T-helper 17 cell (primary cell): ENCODE measurements at places on chromosomes 12 and 14.

DNA sequence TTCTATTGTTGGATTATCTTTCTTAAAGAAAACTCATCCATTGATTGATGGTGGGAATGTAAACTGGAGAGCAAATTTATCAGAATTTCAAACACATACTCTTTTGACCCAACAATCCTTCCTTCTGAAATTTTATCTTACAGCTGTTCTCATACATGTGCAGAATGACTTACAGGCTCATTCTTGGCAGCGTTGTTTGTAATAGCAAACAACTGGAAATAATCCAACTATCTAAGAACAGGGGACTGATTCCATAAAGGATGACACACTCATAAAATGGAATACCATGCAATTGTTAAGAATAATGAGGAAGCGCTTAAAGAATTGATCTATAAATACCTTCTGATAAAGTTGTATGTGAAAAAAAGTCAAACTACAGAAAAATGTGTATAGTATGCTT is 24.0 kb downstream of the RHOJ start:
- no peak for DNase-seq

DNA sequence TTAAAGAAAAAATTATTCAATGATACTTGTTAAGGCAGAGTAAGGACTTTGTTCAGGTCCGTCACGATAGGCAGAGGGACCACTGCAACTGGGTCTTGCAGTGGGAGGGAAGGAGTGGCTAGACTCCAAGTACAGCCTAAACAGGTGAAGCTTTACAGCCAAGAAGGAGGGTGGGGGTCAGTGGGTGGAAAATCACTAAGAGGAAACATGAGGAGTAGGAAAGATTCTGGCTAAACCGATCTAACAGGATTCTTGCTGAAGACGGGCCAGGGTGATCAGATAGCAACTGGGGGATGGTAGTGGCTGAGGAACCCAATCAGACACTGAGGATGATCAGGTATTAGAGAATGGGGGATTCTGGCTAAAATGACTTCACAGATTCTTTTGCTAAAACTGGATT is 100.2 kb downstream of the TTC7B start:
- DNase-seq: no peak

DNA sequence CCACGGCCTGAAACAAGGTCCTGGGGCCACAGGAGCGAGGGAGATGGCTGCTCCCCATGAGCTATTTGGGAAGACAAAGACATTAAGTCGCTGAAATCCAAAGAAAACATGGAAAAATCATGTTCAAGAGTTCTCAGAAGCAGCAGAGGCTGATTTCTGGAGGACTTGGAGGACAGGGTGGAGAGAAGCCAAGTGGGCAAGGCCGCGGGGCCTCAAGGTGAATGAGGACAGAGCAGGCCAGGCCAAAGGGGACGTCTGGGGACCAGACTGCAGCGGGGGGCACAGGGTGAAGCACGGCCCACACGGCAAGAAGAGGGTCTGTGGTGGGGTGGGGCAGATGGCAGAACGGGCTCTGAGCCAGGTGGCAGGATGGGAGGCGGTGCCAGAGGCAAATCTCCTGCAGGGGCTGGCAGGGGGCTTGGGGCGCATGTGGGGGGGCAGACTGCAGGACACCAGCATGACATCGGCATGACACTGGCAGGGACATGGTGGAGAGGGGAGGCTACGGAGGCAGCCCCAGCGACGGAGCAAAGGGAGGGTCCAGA is 48.9 kb downstream of the RNF34 start:
- no peak for DNase-seq

DNA sequence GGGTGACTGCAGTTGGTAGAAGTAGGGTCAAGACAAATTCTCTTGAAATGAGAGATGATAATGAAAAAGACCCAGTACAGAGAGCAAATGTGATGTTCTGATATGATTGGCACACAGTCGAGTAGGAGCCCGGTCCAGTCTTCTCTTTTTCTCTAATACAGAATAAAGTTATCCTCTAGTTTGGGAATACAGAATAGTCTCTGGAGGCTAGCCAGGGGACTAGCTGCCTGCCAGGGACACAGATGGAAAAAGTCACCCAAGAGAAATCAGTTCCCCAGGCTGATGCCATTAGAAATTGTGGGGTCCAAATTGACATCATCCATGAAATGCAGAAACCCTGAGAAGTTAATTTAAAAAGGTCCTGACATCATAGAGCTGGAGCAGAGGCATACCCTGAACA is 177.2 kb upstream of the NEDD1 start:
- no peak for DNase-seq

DNA sequence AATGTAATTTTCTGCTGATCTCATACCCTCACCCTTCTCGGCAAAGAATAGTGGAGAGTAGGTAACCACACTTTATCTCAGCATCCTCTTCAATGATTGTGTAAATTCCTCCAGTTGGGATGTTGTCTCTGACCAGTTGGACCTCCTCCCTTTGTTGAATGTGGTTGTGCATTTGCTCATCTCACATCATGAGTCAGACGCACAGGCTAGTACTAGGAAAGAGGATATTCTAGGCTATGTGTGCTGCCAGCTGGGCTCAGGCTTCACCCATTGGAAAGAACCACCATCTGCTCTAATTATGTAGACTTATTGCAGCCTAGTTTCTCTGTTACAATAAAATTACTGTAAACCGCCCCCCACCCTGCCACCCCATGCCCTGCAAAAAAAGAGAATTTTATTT is 90.3 kb downstream of the LMO3 start:
- no peak for DNase-seq

DNA sequence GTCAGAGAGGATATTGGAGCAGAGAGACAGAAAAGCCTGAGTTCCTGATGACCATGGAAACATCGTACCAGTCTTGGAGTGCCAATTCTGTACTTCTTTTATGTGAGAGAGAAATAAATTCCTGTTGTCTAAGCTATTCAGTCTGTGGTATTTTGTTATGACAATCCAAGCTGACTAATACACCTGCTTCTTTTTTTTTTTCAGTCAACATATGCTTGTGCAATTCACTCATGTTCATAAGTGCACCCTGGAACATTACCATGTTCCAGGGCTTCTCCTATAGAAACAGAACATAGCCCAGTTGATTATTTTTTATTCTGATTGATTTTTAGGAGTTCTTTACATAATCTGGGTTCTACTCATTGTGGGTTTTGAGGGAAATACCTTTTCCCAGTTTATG is 1.7 kb upstream of the CHPT1 start:
- DNase-seq: no peak

DNA sequence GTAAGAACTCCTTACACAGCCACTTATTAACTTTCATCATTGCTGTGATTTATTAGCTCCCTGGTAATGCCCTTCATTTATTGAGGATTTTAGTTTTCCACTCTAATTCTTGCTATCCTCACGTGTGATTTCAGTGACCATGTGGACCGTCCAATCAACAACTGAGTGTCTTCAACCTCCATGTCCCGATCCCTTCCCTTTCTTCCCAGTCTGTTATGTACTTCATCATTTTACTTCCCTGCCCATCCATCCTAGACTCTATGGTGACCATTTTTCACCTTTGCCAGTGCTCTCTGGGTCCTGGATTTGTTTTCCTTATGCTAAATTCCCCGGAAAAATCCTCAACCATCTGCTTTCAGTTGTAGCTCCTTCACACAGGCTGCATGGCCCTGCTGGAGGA is 111.0 kb downstream of the MSRB3 start:
- no peak for DNase-seq

DNA sequence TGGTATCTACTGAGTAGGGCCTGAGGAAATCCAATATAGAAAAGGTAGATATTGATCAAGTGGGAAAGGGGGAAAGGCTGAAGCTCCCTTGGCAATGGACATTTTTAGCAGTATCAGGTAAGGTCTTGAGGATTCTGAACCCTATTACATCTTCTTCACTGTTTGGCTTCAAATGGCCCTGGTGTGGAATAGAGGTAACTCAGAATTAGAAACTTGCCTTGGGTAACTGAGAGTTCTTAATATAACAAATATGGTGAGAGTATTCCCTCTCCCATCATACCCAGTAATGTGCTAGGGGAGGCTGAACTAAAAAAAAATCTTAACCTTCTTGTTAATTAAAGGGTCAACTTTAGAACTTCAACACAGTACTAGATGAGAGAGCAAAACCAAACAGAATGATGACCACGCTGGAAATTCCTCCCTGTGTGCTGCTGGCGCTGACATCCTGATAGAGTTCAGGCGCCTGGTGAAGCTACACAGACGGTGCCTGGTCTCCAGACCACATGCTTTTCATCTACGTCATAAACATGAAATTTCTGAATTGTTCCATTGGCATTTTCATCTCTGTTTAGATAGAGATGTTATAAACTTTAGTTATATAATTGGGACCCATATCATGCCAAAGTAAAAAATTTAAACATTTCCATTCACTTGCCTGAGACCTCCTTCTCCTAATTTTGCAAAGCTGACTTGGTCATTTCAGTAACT is 128.3 kb downstream of the AKAP6 start:
- no peak for DNase-seq

GRCh38 chr12:112381406-112381882 is 787 bp downstream of the HECTD4 start:
- DNase-seq: no peak

- DNase-seq: no peak
Measured at GRCh38 chr12:4771172-4771959, 51.2 kb downstream of the GALNT8 start.

- DNase-seq: no peak
Measured at GRCh38 chr12:129363041-129363440, 509.8 kb downstream of the GLT1D1 start.

- DNase-seq: no peak
Measured at GRCh38 chr12:64042911-64043310, 179.2 kb downstream of the KICS2 start.

- no peak for DNase-seq
Measured at GRCh38 chr12:53200107-53200457, 7.0 kb downstream of the ITGB7 start.

DNA sequence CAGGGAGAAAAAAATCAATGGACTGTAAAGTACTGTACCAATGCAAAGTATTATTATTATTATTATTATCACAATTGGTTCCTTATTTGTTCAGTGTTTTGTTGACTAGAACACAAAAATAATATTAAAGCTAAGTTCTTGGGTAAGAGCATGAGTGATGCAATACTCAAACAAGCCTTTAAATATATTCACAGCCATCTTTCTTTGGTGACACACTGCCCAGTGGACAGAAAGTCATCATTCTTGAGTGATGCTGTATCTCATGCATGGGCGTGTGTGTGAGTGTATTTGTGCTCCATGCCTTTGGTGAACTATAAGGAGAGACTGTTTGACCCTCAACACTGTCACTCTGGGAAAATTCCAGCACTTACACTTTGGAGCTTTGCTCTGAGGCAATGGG is 93.6 kb downstream of the KCNK10 start:
- DNase-seq: no peak

GRCh38 chr14:105087963-105088811 is 23.0 kb upstream of the GPR132 start:
- DNase-seq: no peak

- no peak for DNase-seq
Measured at GRCh38 chr12:32567296-32567674, 111.8 kb upstream of the DNM1L start.

DNA sequence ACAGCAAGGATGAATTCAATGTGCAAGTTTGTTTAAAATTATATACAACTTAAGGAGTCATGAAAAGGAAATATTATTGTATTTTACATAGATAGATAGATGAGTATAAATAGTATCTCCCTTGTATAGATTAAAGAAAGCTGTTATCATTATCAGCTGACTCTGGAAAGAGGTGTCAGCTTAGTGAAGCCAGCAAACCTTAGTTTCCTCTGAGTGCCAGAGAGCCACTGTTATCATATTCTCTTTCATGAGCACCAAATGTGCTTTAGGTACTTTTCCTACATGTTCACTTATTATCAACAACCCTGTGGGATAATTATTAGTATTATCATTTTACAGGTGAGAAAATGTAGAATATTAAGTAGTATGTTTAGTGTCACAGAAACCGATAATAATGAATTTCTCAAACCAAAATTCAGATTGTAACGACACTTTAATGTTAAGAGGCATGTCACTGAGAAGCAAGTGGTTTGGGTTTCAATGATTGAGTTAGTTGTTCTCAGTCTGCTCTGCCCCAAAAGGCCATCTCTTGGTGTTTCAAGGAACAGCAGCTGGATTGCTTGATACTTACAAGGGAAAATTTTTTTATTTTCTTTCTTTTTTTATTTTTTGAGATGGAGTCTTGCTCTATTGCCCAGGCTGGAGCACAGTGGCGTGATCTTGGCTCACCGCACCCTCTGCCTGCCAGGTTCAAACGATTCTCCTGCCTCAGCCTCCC is 53.7 kb downstream of the PLEKHA5 start:
- no peak for DNase-seq

GRCh38 chr12:127779301-127780045 is 487.5 kb upstream of the TMEM132C start:
- DNase-seq: no peak

DNA sequence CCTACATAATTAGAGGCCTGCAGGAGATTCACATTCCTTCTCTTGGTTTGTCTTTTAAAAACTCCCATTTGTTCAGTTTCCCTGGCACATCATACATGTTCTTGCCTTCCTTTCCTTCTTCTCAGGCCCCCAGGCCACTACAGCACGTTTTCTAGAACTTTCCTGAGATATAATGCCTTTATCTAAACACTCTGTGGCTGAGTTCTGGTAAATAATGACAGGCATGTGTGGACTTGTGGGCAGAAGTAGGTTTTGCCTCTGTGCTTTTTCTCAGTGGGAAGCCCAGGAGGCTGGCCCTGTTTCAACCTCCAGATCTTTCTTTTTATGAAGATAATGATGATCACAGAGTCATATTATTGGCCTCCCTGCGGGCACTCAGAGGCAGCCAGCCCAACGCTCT is 117.2 kb downstream of the TMX1 start:
- DNase-seq: no peak

DNA sequence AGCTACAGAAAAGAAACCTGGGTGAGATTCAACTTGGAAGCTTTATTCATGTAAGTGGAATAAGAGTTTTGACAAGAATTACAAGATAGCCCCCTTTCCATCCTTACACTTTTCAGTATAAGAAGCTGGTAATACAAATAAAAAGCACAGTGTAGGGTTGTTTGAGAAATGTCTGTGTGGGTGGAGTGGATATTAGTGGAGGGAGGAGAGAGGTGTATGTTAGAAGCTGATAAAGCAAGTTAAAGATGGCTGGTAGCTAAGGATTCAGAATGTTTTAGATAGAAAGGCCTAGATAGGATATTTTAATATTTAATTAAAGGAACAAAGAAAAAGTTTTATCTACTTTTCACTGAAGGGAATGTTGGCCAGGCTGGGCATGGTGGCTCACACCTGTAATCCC is 12.5 kb downstream of the CFAP54 start:
- DNase-seq: no peak

DNA sequence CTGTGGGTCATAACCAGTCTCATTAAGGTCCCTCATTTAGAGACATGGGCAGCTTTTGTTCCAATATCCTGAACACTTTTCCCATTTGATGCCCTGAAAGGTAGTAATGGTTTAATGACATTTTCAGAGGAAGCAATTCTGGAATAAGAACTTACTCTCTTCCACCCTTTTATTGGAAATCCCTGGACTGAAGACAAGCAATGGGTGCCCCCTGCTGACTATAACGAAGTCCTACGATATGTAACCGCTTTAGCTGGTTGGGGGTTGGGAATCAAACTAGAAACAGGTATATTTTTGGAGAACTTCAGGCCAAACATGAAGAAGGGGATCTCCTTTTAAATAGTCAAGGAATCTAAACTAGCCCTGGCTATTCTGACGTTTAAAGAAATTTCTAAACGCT is 20.5 kb downstream of the SARNP start:
- no peak for DNase-seq
